ENCODE measurements at places on chromosomes 2 and 18. TPM values are rescaled to one million over a fixed set of nuclear protein-coding genes. Genes with fewer than 3 reads are reported as not detected.

Gene HOXD9
- total RNA-seq: 8.7 TPM

- no peak for DNase-seq
Observed at GRCh38 chr2:160299540-160299939, 99.5 kb upstream of the ITGB6 start.

DNA sequence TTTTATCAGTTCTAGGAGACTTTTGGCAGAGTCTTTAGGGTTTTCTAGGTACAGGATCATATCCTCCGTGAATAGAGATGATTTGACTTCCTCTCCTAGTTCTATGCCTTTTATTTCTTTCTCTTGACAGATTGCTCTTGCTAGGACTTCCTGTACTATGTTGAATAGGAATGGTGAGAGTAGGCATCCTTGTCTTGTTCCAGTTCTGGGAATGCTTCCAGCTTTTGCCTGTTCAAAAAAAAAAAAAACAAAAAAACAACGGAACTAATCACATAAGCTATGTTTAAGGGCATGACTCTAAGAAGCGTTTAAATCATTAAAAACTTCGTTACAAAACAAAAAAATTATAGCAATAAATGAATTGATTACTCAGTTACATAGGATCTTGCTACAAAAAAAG, 145.7 kb downstream of the NUP35 start:
- no peak for DNase-seq

DNA sequence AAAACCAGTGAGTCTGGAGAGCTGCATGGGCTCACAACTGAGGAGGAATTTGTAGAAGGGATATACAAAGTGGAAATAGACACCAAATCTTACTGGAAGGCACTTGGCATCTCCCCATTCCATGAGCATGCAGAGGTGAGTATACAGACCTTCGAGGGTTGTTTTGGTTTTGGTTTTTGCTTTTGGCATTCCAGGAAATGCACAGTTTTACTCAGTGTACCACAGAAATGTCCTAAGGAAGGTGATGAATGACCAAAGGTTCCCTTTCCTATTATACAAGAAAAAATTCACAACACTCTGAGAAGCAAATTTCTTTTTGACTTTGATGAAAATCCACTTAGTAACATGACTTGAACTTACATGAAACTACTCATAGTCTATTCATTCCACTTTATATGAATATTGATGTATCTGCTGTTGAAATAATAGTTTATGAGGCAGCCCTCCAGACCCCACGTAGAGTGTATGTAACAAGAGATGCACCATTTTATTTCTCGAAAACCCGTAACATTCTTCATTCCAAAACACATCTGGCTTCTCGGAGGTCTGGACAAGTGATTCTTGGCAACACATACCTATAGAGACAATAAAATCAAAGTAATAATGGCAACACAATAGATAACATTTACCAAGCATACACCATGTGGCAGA, 3.6 kb downstream of the TTR start:
- no peak for DNase-seq

All from tibial nerve (tissue), 4 donors.